NCI-H460 (cell line): ENCODE measurements at places on chromosomes 2 and 18.

- DNase-seq: peak; percentile 52
Observed at GRCh38 chr2:26772064-26773001, 8.2 kb downstream of the SLC35F6 start.

GRCh38 chr2:191530618-191531017 is 147.3 kb upstream of the NABP1 start:
- DNase-seq: no peak

DNA sequence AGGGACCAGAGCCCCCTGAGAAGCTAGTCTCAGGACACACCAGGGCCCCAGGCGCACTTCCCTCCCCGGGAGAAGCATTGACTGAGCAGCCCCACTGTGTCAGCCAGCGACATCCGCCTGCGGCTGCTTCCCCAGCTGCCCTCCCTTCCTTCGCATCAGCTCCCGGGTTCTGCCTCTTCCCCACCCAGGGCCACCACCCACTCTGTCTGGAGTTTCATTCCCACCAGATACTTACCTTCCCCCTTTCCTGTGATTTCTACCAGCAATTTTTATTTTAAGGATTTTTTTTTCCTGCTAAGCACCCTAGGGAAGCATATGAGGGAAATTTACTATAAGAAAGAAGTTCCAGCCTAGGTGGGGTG is 99.2 kb downstream of the SMAD7 start:
- no peak for DNase-seq

DNA sequence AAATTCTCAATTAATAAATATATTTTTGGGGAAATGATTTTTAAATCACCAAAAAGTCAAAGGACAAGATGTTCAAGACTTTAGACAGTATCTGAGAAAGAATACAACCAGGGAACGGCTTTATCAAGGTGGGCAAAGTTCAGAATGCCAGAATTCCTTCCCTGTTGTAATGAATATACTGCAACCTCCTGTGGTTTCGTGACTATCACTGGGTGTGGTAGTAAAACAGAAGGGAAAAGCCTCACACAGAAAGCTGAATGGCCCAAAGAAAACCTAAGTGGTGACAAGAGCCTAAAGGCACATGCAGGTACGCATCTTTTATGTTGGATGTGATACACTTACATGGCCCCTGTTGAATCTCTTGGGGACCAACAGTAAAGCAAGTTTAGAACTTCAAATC is 37.1 kb downstream of the MBD2 start:
- no peak for DNase-seq

DNA sequence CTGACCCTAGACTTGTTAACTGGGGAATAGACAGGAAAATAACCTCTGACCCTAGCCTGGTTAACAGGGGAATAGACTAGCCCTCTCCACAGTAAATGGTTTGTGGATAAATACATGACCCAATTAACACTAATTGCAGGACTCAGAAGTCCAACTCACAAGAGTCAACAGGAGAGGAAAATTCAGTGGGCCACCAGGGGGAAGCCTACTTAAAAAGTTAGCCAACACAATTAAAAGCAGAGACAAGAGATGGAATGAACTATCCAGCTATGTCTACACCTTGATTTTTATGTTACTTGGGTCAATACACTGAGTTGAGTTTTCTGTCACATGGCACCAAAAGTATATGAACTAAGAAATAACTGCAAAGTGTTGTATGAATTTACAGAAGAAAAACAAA is 158.8 kb upstream of the SLC39A10 start:
- DNase-seq: peak; percentile 11

GRCh38 chr2:145412155-145412554 is 892.2 kb upstream of the ZEB2 start:
- DNase-seq: no peak

GRCh38 chr2:230007931-230008707 is 60.6 kb downstream of the SLC16A14 start:
- DNase-seq: peak; percentile 73

DNA sequence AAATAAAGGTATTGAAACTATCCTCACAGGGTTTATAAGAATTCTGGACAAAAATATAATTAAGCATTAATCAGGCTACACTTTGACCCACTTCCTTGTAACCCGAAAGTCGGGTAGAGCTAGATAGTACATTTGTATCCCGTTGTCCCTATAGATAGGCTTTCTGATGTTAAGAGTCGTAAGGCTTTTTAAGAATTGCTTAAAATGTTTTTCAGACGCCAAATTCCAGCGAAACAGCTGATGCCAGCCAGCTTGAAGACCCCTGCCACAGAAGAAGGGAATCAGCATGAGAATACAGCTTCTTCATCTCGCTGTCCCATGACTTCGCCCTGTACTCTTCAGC is 962 bp upstream of the GPR155 start:
- DNase-seq: no peak

GRCh38 chr2:134217924-134218323 is 35.9 kb upstream of the MGAT5 start:
- DNase-seq: no peak

DNA sequence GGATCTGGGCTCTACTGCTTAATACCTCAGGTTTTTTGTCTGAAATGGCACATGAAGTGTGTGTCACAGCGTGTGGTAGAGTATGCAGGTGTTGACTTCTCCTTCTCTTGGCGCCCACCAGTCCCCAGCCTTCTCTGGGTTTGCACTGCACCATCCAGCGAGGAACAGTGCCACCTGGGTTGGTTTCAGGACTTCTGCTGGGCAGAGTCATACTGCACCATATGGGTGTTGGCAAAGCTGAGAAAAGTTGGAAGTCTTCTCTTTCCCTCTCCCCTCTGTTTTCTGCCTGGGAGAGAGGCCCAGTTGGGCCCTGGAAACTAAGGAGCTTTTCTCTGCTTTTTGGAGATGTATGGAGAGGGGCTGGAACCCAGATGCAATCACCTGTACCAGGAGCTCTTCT is 43.8 kb downstream of the TMEM185B start:
- DNase-seq: no peak

GRCh38 chr2:60507211-60507965 is 46.1 kb downstream of the BCL11A start:
- DNase-seq: no peak

DNA sequence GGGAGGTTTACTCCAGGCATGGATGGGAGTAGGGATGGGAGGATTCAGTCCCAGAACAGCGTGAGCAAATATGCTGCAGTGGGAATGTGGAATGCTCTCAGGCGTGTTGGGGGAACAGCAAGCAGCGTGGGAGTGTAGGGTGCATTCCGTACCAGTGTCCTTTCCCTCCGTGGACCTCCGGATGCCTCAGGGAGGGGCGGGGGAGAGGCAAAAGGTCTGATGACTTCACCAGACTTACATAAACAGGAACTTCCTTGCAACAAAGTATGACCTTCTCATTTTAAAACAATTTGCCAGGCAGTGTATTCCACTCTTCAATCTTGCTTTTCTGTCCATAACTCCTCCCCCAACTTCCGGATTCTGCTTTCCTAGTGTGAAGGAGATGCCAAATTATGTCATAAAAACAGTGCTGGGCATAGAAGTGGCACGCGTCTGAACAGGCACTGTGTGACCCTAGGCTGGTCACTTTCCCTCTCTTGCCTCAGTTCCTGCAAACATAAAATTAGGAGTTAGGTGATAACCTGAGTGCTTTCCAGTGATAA is 36.9 kb downstream of the RPL37A start:
- peak; percentile 33 for DNase-seq

DNA sequence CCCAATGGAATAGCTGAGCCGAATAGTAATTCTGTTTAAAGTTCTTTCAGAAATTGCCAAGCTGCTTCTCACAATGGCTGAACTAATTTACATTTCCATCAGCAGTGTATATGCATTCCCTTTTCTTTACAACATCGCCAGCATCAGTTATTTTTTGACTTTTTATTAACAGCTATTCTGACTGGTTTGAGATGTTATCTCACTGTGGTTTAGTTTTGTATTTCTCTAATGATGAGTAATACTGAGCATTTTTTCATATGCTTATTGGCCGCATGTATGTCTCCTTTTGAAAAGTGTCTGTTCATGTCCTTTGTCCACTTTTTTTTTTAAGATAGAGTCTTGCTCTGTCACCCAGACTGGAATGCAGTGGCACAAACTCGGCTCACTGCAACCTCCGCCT is 100.7 kb downstream of the C2orf74 start:
- no peak for DNase-seq

- DNase-seq: no peak
Observed at GRCh38 chr2:26816893-26817292, 31.0 kb downstream of the CENPA start.

- DNase-seq: no peak
Observed at GRCh38 chr2:149536649-149537048, 50.9 kb downstream of the MMADHC start.

- no peak for DNase-seq
Observed at GRCh38 chr2:138979131-138979785, 199.1 kb upstream of the NXPH2 start.

GRCh38 chr18:616380-616995 is 19.7 kb downstream of the CLUL1 start:
- peak; percentile 26 for DNase-seq

GRCh38 chr2:239420082-239420481 is 19.3 kb upstream of the HDAC4 start:
- DNase-seq: no peak

DNA sequence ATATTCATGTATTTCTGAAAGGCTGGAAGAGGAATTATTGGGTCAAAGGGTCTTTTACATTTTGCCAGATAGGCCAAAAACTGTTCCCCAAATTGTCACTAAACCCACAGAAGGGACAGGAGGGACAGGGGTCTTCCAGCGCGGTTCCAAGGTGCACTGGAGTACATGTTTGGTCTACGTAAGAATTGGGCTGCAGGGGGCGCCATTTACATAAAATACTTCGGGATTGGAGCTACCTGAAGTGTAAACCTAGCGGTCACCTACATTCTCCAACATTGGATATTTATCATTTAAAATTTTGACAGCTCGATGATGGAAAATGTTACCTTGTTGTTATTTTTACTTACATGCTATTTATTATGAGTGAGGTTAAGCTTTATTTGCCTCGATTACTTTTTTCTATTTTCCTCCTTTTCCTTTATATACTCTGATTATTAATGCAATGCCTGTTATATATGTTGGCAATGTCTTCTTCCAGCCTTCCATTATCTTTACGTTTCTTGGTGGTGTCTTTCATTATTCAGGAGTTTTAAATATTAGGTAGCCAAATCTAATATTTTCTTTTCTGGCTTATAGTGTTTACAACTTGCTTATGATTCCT is 43.0 kb upstream of the RAB6C start:
- DNase-seq: peak; percentile 35

DNA sequence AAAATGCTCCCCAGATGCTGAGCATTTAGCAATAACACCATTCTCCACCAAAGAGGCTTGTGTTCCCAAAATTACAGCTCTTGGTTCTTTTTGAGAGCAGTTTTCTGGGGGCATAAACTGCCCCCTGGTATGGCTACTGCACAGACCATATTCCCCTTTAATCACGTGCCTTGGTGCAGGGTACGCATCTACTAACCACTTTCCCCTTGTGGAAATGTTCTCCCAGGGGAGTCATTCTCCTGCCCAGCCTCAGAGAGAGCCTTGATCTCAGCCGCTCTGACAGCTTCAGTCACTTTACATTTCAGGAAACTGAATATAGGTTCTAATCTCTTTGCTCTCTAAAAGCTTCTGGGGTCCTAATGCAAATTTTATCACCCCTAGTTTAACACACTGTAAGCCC is 44.7 kb upstream of the EML6 start:
- DNase-seq: no peak

DNA sequence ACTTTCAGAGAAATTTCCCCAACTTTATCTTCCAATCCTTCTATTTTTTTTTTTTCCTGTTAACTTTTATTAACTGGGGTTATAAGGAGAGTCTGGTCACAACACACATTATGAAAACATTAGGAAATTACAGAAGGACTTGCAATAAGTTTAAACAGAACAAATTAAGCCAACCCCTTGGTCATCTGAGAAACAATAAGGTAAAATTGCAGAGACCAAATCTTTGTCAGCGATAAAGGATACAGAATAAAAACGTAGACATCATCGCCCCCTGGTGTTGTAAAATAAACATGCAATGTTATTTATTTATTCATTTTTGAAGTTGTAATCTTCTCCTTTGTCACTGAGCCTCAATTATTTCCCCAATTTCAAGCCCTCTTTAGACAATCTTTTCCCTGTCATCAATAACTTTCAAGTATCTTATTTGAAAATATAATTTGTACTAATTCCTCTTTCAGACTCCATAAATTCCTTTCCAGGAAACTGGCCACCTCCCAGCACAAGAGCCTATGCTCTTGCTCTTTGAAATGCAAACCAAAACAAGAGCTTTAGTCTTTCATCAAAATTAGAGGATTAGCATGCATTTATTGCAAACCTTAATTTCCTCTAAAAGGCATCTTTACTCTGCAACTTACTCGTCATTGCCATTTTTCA is 19.5 kb downstream of the G6PC2 start:
- peak; percentile 36 for DNase-seq

GRCh38 chr18:37844209-37844970 is 278.8 kb upstream of the CELF4 start:
- no peak for DNase-seq

DNA sequence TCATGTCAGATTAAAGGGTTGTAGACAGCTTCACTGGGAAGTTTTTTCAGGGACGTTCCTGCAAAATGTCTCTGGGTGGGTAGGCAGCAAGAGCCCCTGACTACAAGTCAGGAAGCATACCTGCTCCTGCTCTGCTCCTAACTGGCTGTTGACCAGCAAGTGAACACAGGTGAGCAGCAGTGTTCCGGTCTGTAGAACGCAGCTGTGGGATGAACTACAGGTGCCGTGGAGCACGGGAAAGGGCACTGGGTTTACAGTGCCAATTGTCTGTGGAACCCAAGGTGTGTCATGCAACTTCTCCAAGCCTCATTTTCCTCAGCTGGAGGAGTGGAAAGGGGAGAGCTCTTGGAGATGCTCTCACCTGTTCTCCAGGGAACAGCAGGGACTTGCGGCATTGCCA is 6.6 kb downstream of the ASB18 start:
- no peak for DNase-seq

GRCh38 chr18:33010149-33010548 is 237.3 kb upstream of the KLHL14 start:
- DNase-seq: no peak

GRCh38 chr2:77434880-77435279 is 87.3 kb downstream of the LRRTM4 start:
- DNase-seq: no peak

- DNase-seq: no peak
Observed at GRCh38 chr2:168718622-168719021, 83.8 kb upstream of the NOSTRIN start.

GRCh38 chr2:16148632-16149348 is 208.4 kb downstream of the MYCN start:
- no peak for DNase-seq

DNA sequence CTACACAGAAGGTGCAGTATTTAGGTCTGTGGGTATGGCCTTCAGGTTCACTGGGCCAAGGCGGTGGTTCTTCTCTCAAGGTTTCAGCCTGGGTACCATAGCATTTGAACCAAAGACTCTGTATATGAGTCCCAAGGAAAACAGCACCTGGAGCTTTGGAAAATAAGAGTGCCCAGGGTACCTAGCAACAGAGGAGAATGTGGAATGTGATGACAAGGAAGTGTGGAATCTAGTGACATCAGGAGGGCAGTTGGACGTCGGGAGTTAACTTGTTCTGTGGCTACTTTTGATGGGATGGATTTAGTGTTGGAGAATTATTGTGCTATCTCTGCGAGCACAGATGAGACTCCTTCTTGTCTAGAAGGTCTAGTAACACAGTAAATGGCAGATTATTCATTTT is 201.2 kb downstream of the NOL4 start:
- no peak for DNase-seq
